ENCODE measurements at places on chromosomes 7 and 10. TPM values are rescaled to one million over a fixed set of nuclear protein-coding genes. Genes with fewer than 3 reads are reported as not detected.

The HMX2 gene
- polyA plus RNA-seq = not detected

The ACSL5 gene
- 44.4 TPM for polyA plus RNA-seq

The ZPBP gene
- not detected for polyA plus RNA-seq

The HYAL4 gene
- polyA plus RNA-seq = not detected

The LIPK gene
- polyA plus RNA-seq = not detected

The WDFY4 gene
- polyA plus RNA-seq = 7.5 TPM

The GALNT17 gene
- polyA plus RNA-seq = not detected

The OGDHL gene
- polyA plus RNA-seq = not detected

The RPS24 gene
- polyA plus RNA-seq = 801 TPM

The MMD2 gene
- not detected for polyA plus RNA-seq

The GIMAP6 gene
- polyA plus RNA-seq = 57.0 TPM

The FZD1 gene
- polyA plus RNA-seq = 7.9 TPM

The CASD1 gene
- polyA plus RNA-seq = 3.6 TPM

The ANKRD1 gene
- not detected for polyA plus RNA-seq

The ASZ1 gene
- not detected for polyA plus RNA-seq

The SFMBT2 gene
- 1.6 TPM for polyA plus RNA-seq

The CTAGE4 gene
- polyA plus RNA-seq = not detected

The CH25H gene
- 0.09 TPM for polyA plus RNA-seq

The GLUD1 gene
- polyA plus RNA-seq = 163 TPM

The CBX3 gene
- polyA plus RNA-seq = 63.7 TPM

The CD36 gene
- 735 TPM for polyA plus RNA-seq

The PDE6C gene
- not detected for polyA plus RNA-seq

The DKK1 gene
- not detected for polyA plus RNA-seq

The PRSS37 gene
- polyA plus RNA-seq = not detected

The AUTS2 gene
- polyA plus RNA-seq = 0.08 TPM

The ITPRID1 gene
- not detected for polyA plus RNA-seq

The FLNC gene
- polyA plus RNA-seq = 0.01 TPM

The ZNF804B gene
- polyA plus RNA-seq = not detected

The EPHA1 gene
- polyA plus RNA-seq = not detected

The AKR1C2 gene
- not detected for polyA plus RNA-seq

The PGAM2 gene
- polyA plus RNA-seq = not detected

The DEPP1 gene
- not detected for polyA plus RNA-seq

The LIPJ gene
- polyA plus RNA-seq = not detected

The UCN3 gene
- not detected for polyA plus RNA-seq

The TUBAL3 gene
- polyA plus RNA-seq = not detected

The FRMPD2 gene
- not detected for polyA plus RNA-seq

The ACSM6 gene
- polyA plus RNA-seq = not detected

The TMEM176B gene
- 391 TPM for polyA plus RNA-seq

The PDZD7 gene
- not detected for polyA plus RNA-seq

The C10orf53 gene
- not detected for polyA plus RNA-seq

The NEUROD6 gene
- polyA plus RNA-seq = not detected

The HOXA9 gene
- 0.55 TPM for polyA plus RNA-seq

The IGF2BP3 gene
- 5.3 TPM for polyA plus RNA-seq

The ZMIZ2 gene
- polyA plus RNA-seq = 3.3 TPM
